ENCODE measurements at places on chromosomes 1 and 21.

GRCh38 chr1:79524126-79524525, 517.6 kb upstream of the ADGRL4 start:
- no peak for DNase-seq

- peak; percentile 56 for DNase-seq
Observed at GRCh38 chr1:26994020-26994786, 711 bp downstream of the TRNP1 start.

GRCh38 chr1:155454096-155454495, 108.5 kb downstream of the ASH1L start:
- DNase-seq: no peak

GRCh38 chr1:102733491-102734236, 374.7 kb downstream of the COL11A1 start:
- no peak for DNase-seq

- DNase-seq: no peak
Observed at GRCh38 chr21:34567604-34568155, 47.2 kb downstream of the RCAN1 start.

DNA sequence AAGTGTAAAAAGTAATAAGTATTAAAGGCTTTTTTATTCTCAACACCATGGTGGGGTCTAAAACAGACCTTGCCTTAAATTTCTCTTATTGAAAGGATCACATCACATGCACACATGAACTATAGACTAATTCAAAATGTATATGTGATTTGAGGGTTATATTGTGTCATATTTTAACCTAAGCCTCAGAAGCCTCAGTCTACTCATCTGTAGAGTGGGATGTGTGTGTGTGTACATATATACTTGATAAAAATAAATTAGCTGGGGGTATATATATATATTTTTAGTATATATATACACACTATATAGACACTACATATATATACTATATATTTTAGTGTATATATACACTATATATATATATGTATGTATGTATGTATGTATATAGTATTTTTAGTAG, 58.8 kb downstream of the KCTD3 start:
- no peak for DNase-seq

- no peak for DNase-seq
Observed at GRCh38 chr1:35122311-35122710, 43.1 kb downstream of the ZMYM1 start.

GRCh38 chr1:79322511-79323027, 316.0 kb upstream of the ADGRL4 start:
- no peak for DNase-seq

DNA sequence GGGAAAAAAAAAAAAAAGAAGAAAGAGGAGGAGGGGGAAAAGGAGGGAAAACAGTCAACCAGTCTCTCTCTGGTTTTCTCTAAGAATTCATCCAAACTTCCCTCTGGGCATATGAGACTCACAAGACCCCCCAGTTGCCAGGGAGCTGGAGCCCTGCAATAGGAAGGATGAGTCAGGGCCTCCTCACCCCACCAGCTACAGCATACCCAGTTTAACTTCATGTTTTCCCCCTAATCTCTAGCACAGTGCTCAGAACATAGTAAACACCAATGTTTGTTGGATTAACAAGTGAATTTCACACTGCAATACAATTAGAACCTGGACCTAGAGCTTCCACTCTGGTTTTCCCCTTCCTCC, 7.8 kb downstream of the F11R start:
- DNase-seq: no peak

DNA sequence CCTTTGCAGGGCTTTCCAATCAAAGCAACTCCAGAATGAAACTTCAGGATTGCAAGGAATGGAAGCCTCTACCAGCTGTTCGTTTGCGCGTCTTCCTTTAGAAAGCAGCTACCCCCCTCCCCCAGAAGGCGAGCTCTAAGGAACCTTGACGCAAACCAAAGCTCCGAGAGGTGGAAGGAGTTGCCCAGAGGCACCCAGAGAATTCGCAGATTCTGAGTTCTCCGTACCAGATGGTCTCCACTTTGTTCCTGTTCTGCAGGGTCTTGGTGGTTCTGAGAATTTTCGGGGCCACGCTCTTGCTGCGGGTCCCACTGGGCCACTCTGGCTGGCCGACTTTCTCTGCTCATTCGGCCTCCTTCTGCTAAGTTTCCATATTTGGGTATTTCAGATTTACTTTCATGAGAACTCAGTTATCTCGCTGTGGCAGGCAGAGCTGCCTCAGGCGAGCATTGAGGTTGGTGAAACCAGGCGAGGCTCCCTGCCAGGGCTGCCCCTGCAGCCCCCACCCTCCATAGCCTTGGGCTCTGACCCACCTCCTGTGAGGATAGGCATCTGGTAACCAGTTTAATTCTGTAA, 801 bp downstream of the TRAF5 start:
- peak; percentile 26 for DNase-seq

- DNase-seq: no peak
Observed at GRCh38 chr1:116362050-116362449, 11.0 kb upstream of the ATP1A1 start.

DNA sequence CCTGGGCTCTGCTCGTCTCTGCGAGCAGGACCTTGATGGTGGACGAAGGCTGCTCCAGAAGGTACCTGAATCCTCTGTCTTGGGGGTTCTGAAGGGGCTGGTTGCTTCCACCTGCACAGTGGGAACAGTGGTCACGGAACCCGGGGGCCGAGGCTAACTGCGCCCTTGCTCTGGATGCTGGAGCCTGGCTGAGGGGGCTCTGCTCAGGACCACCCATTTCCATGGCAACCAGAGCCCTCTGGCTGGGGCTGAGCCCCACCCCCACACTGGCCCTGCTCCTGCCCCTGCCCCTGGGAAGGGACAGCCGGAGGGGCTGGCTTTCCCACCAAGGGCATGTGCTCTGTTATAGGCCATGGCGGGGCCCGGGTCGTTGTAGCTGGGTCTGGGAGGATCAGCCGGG, 462.3 kb downstream of the PTPRU start:
- DNase-seq: no peak

- peak; percentile 64 for DNase-seq
Observed at GRCh38 chr1:40848530-40849189, 13.5 kb downstream of the CITED4 start.

DNA sequence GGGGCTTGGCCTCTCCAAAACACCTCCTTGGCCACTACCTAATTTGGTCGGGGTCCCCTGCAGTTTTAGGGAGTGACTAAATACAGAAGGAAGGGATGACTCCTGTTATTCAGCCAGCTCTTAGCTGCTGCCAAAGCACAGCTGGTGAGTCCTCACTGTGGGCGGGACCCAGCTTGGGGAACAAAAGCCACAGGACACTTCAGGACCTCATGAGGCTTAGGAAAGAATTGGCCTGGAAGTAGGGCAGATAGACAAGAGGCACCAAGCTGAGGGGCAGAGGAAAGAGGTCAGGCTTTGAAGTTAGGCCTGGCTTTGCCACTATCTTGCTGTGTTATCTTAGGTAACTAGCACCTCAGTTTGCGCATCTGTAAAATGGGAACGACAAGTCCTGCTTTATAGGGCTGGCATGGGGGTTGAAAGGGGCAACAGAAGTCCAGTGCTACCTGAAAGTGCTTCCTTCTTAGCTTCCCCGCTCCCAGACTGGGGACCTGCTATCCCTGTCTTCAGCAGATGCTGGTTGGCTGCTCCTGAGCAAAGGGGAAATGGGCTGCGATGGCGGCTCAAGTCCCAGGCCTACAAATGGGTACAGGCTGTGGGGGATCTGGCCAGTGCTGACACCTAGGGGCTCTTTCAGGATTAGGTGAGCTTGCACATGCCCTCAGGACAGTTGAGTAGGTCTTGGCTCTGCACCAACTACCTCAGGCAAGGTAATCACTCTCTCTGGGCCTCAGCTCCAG, 15.7 kb downstream of the IFI6 start:
- DNase-seq: no peak

DNA sequence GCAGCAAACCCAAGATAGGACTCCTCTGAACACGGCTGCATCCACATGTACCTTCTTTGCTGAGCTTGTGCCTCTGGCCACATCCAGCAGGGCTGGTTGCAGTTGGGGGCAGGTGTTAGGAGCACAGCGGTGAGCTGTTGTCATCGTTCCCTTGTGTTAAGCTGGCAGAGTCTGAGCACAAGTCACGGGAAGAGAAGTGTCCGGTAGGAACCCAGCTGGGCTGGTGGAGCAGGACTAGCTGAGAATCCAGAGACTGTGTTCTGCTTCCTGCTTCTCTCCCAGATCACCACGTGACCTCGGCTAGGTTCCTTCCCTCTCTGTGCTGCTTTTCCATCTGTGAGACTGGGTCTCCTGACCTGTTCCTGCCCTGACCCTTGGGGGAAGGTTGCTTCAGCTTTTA, 105.1 kb downstream of the PCBP3 start:
- no peak for DNase-seq

GRCh38 chr1:55474168-55474786, 259.1 kb upstream of the USP24 start:
- DNase-seq: no peak

DNA sequence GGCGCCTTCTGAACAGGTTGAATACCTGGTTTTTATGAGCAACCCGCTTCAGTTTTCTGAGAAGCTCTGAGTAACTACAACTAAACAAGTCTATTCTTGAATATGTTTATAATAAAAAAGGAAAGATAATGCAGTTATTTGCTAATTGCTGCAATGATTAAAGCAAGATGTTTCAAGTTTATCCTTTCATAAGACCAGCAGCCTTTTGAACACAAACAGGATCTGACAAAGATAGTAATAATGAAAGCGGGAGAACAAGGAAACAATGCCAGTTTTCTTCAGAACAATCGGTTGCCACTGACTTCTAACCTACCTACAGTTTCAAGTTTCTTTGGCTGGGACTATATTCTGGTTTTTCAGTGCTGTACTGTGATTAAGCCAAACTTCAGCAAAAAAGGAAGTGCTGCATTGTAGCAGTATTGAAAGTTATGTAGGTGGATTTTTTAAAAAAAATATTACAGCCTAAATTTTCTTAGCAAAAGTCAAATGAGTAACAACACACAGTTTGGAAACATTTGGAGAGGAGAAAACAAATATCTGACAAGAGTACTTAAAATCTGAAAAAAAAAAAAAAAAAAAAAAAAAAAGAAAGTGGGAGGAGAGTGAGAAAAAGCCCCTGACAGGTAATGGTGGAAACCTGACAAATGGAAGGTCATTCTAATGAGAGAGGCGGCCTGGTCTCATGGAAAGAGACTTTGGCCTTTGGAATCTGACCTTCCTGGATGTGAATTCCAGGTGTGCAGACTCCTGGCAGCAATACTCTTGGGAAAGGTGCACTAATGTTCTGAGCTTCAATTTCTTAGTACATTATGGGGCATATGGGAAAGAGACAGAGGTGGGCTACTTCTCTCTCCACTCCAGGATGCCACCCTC, 11.4 kb downstream of the KCNJ15 start:
- DNase-seq: no peak

DNA sequence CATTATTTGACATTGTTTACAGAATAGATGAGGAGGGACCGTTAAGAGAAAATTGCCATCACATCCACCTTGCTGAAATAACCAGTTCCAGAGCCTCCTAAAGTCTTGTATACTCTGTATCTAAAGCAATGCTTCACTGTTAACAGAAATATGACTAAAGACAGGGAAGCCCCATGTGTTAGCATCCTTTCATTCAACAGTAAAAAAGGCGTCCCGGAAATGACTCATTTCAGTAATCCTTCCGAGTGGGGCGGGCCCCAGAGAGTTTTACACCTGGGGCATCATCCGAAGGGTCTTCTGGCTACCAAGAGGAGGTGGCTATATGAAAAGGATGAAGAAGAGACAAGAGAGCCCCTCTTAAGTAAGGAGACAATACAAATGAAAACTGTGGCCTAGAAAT, 227.2 kb downstream of the SLC45A1 start:
- no peak for DNase-seq

DNA sequence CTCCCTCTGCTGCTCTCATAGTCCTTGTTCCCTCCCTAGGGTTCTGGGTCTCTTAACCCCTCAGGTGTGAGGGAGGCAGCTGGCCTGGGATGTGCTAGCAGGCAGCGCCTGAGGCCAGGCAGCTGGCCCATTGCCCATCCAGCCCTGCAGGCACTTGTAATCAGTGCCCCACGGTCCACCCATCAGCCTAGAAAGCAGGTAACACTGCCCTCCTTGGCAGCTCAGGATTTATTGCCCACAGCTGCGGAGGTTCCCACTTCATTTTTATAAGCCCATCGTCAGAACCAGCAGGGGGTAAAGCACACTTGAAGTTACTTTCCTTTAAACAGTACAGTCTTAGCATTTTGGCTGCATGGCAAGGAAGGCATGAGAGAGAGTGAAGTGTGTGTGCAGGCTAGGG, 70.6 kb downstream of the TMEM53 start:
- DNase-seq: peak; percentile 96
